ENCODE measurements at places on chromosomes 16 and 17.

GRCh38 chr17:8857919-8858318, 9.6 kb downstream of the PIK3R6 start:
- DNase-seq: peak; percentile 85

DNA sequence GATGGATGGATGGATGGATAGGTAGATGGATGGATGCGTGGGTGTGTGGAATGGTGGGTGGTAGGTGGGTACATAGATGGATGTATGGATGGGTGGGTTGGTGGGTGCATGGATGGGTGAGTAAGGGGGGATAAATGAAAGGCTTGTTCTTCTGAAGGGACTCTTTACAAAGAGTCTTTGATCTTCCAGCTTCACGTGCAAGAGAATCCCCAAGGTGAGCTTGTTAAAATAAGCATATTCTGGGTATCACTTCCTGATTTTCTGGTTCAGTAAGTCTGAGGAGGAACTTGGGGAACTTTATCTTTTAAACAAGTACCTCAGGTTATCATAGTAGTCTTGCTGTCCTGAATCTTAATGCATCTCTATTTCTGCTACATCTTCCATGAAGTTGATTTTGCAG, 639.1 kb downstream of the MAF start:
- DNase-seq: no peak

GRCh38 chr16:8203101-8203500, 387.2 kb downstream of the TMEM114 start:
- DNase-seq: no peak

- DNase-seq: no peak
Measured at GRCh38 chr17:66865151-66865550, 30.2 kb downstream of the CACNG5 start.

- DNase-seq: no peak
Measured at GRCh38 chr16:86496929-86497461, 13.3 kb upstream of the FOXF1 start.

GRCh38 chr17:34301986-34302385, 16.4 kb downstream of the CCL11 start:
- no peak for DNase-seq

GRCh38 chr16:450785-451512, 25.5 kb downstream of the RAB11FIP3 start:
- DNase-seq: no peak

DNA sequence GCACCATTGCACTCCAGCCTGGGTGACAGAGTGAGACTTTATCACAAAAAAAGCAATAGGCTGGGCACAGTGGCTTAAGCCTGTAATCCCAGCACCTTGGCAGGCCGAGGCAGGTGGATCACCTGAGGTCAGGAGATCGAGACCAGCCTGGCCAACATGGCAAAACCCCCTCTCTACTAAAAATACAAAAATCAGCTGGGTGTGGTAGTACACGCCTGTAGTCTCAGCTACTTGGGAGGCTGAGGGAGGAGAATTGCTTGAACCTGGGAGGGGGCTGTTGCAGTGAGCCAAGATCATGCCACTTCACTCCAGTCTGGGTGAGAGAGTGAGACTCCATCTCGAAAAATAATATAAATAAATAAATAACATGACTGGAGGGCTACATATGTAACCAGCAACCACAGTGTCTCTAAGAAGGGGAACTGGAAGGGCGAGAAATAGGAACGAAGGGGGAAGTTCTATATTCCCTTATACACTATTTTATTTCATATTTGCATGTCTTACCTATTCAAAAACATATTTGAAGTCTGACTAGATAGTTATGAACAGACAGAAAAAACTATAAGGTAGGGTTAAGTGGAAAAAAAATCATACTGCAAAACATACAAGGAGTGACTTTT, 25.9 kb downstream of the MYH11 start:
- no peak for DNase-seq

- DNase-seq: no peak
Measured at GRCh38 chr17:58391302-58391984, 25.9 kb downstream of the RNF43 start.

DNA sequence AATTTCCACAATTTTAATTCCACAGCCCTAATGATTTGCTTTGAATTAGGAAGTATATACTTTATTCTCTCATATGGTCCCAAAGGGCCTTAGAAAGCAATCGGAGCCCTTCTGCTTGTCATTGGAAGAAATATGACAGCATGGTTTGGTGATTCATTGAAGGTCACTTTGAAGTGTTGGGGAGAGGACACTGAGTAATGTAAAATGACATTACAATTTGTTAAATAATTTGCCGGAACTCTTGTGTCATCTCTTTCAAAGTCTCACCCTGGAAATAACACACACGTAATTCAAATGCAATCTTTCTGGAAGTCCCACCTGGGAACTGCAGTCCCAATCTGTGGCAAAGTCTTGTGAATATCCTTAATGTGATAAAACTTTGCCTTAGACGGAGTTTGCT, 59.8 kb downstream of the BMERB1 start:
- no peak for DNase-seq

GRCh38 chr17:61139219-61139618, 260.4 kb upstream of the TBX2 start:
- peak; percentile 77 for DNase-seq

GRCh38 chr16:69322343-69322742, 8.0 kb downstream of the PDF start:
- DNase-seq: no peak

DNA sequence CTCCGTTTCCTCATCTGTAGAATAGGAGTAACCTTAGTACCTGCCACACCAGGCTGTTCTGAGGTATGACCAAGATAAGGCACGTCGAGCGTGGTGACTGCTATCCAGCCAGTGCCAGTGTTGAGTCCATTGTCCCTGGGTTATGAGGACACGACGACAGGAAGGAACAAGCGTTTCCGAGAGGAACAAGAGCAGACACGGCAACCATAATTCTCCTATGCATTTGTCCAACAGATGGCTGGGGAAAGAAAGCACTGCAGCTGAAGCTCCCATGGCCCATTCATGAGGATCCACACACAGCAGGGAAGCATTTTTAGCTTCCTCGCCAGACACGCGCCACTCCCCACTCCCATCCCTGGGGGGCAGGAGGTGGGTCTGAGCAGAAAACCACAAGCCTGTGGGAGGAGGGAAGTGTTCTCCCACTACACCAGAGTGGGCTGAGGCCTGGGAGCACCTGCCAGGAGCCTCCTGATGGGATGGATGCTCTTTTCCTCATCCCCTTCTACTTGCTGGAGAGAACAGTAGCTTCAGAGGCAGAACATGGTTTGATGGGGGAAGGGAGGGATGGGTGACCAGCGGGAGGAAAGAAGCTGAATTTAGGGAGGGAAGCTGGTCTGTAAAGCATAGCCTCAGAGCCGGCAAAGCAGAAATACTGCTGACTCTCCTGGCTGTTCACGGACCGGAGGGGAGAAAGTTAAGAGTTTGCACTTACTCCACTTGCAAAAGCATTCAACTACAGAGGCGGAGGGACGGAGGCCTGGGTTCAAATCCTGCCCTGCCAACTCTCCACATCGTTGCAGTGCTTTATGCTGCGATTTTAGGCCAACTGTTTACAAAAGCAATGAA, 2.7 kb downstream of the COTL1 start:
- DNase-seq: no peak

GRCh38 chr16:78362524-78363135, 263.2 kb downstream of the WWOX start:
- no peak for DNase-seq

DNA sequence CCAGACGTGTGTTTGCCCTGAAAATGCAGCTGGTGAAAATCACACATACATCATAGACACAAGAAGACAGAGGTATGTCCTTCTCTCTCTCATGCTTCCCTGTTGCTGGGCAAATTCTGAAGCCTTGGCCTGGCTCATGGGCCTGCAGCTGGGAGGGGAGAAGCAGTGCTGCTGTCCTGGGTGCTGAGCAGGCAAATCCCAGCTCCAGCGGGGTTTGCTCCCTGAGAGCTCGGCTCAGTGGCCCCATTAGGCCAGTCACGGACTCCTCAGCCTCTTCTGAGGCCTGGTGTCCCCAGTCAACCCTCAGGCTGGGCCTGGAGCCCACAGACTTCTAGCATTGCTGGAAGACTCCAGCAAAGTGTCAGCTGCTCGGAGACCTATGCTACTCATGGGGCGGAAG, 11.7 kb downstream of the RHBDL3 start:
- DNase-seq: no peak

DNA sequence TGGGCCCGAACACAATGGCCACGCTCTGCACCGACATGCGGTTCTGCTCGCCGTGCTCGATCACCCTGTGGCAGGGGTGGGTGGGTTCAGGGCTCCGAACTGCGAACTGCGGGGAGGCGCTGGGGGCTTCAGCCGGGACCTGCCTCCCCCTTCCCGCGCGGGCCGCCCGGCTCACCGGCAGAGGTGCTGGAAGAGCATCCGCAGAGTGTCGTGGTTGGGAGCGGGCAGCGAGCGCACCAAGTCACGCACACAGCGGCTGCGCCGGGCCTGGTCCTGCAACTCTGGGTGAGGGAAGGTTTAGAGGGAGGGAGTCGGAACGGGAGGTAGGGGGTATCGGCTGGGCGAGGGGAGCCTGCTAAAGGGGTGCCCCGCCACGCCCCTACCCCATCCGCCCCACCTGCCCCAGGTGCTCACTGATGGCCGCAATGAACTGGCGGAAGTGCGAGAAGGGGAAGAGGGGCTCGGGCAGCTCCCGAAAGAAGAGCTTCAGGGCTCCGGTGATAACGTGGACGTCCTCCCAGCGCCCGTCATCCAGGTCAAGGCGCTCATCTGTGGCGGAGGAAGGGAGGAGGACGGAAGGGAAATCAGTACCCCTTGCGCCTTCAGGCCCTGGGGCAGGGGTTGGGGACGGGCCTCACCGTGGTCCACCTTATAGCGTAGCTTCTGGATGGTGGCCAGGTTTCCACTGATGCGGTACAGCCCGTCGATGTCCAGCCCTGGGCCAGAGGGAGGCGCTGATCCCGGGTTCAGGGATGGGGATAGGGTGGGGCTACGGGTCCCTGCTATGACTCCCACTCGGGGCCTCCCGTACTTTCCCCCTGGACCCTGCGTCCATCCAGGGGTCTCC, 36.9 kb downstream of the ARHGAP27 start:
- DNase-seq: no peak

GRCh38 chr16:58264961-58265479, 29.8 kb downstream of the PRSS54 start:
- DNase-seq: peak; percentile 34

All from activated CD4-positive, alpha-beta T cell treated with anti-CD3 and anti-CD28 coated beads, Interleukin-2, amount 50 U/mL, for 16 hours (primary cell).